Stimulated activated CD4-positive, alpha-beta T cell treated with anti-CD3 and anti-CD28 coated beads, TNF-alpha, amount 100 ng/mL, for 1 hour (primary cell): ENCODE measurements at places on chromosomes 6 and 20.

- DNase-seq, result no peak
Measured at GRCh38 chr6:113779656-113780055, 77.5 kb upstream of the MARCKS start.

DNA sequence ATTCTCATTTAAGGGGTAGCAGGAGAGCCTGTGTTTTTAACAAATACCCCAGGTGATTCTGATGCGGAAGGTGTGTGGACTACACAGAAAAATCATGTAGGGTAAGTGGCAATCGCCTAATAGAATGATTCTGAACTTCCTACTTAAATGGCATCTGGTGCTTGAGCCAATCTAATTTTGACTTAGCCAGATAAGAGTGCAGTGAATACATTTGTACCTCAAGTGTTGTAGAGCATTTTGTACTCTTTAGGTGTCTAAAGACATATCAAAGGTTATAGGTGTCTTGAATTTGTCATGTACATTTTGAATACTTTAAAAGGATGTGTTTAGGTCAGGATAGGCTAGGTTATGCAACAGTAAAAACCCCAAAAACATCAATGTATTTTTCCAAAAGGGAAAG, 10.0 kb upstream of the BTBD9 start:
- DNase-seq, result no peak

DNA sequence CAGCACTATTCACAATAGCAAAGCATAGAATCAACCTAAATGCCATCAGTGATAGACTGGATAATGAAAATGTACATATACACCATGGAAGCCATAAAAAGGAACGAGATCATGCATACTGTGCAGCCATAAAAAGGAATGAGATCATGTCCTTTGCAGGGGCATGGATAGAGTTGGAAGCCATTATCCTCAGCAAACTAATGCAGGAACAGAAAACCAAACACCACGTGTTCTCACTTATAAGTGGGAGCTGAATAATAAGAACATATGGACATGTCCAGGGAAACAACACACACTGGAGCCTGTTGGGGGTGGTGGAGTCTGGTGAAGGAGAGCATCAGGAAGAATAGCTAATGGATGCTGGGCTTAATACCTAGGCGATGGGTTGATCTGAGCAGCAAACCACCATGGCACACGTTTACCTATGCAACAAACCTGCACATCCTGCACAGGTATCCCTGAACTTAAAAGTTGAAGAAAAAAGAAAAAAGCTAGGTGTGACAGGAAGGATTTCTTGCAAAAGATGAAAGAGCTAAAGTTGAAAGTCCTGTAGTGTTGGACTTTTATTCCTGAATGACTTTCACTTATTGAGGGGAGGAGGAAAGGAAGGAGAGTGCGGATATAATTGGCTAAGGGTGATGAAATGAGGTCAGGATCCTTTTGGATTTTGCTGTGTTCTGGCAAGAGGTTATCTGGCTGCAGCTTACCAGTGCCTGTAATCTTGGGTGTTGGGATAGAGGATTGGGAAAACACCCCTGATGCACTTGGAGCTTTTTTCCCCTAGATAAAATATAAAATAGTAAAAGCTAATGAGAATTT, 8.5 kb downstream of the TRMT11 start:
- no peak for DNase-seq

GRCh38 chr6:7526755-7527154, 14.7 kb upstream of the DSP start:
- no peak for DNase-seq

- DNase-seq, result no peak
Measured at GRCh38 chr20:63496596-63497120, 2.2 kb downstream of the EEF1A2 start.

- no peak for DNase-seq
Measured at GRCh38 chr6:79042799-79043126, 35.3 kb downstream of the PHIP start.

GRCh38 chr6:164108092-164108491, 693.6 kb downstream of the QKI start:
- DNase-seq, result no peak

GRCh38 chr20:18639501-18639979, 51.7 kb downstream of the DTD1 start:
- DNase-seq, result no peak

DNA sequence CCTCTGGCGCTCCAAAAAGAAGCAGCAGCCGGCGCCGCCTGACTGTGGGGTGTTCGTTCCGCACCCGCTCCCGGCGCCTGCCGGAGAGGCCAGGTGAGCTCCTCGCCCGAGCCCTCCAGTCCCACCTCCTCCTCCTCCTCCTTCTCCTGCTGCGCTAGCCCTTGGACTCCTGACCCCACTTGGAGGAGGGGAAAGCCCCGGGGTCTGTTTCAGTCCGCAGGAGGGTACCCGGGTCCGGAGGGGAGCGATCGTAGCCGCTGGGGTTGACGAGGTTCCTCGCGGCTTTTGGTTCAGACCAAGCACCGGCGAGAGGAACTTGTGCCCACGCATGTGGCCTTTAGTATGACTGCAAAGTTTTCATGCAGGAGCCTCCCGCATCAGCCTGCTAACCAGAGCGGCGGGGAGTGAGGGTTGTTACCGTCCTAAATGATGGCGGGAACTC, 493 bp downstream of the CRYBG1 start:
- no peak for DNase-seq

DNA sequence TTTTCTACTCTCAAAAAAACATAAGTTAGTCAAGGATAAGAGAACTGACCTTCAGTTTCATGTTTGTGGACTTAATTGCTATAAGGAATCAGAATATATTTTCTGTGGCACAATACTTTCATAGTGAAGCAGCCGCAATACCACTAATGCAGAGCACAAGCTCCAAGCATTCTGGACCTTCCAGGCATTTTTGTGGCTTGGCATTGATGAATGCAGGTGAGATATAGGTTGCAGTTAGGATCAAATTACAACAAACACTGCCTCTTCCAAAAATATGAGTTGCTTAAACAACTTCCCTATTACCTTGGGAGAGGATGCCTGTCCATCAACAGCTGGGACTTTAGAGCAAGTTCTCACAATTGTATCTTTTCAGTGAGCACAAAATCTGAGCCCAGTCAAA, 162.8 kb upstream of the RSPO3 start:
- no peak for DNase-seq

GRCh38 chr6:105785066-105785811, 300.9 kb upstream of the PRDM1 start:
- no peak for DNase-seq

- no peak for DNase-seq
Measured at GRCh38 chr20:3483784-3484183, 13.0 kb downstream of the ATRN start.

DNA sequence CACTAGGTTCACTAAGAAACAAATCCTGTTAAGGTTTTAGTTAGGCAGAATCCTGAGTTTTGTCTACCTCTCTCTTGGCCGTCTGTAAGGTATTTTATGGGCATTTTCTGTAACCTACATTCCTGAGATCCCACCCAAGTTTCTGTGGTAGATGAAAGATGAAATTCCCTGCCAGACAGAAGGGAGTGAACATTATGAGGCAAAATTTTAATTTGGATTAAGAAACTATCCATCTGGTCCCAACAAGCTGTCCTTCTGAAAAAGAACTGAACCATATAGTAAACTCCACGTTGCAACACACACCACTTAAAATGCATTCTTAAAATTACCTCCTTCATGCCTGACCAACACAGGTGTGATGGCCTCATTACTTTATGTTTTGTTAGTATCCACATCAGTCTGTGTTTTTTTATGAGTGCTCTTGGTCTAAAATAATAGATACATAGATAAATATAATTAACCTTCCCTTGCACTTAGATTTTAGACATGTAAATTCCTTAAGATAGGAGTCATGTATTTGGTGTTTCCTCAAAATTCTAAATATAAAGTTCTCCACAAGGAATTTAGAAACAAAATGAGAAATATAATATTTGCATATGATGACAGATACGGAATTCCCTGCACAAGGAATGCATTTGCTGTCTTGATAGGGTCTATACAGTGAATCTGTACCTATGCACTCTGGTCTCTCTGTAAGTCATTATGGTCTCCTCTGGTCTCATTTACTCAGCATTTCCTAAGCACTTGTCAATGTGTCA, 86.5 kb downstream of the CHD6 start:
- DNase-seq, result no peak

DNA sequence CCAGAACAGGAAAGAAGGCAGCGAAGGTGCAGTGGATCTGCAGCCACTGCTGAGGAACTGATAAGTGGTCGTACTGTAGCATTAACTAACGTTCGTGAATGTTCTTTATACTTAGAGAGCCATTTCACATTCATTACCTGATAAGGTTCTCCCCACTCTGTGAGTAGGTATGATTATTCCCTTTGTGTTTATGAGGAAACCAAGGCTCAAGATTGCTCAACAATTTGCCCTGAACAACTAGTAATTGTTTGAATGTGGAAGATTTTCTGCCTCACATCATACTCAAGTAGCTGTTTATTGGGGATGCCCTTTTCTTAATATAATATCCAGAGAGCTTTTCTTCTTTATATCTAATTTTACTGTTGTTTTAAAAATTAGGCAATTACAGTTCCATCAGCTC, 24.9 kb upstream of the ELOVL5 start:
- no peak for DNase-seq

DNA sequence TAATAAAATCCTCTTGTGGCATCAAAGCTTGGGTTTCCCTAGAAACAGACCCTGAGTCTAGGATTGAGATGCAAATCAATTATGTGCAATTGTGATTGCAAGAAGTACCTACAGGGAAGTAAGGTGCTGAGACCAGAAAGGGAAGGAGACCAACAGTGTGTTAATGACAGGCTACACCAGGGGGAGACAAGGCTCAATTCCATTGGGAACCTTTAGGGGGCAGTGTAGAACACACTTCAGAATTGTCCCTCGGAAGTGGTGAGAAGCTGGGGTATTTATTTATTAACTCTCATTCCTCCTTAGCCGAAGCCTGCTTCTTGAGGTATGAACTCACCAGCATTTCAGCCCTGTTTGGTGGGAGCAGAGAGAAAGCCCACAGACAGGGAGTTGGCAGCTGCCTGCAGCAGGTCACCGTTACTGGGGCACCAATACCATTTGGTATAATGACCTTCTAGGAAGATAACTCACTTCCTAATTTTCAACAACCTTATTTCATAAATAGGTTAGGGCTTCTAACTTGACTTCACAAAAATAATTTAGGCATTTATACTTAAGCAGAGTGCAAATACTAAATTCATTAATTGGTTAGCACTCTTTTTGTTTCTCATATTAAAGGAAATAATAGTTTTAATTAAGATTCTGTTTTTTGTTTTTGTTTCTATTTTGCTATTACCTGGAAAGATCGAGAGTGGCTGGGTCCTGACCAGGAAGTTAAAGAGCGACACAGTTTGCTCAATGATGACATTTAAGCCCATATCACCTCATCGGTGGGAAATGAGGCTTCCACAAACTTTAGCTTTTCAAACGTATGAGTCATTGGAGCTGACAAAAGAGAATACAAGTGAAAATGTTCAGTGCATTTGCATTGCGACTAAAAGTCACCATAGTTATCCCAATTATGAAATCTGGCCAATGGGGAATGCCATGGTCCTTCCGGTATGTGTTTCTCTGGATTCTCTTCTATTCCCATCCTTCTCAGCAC, 94.8 kb downstream of the BTBD3 start:
- DNase-seq, result no peak

DNA sequence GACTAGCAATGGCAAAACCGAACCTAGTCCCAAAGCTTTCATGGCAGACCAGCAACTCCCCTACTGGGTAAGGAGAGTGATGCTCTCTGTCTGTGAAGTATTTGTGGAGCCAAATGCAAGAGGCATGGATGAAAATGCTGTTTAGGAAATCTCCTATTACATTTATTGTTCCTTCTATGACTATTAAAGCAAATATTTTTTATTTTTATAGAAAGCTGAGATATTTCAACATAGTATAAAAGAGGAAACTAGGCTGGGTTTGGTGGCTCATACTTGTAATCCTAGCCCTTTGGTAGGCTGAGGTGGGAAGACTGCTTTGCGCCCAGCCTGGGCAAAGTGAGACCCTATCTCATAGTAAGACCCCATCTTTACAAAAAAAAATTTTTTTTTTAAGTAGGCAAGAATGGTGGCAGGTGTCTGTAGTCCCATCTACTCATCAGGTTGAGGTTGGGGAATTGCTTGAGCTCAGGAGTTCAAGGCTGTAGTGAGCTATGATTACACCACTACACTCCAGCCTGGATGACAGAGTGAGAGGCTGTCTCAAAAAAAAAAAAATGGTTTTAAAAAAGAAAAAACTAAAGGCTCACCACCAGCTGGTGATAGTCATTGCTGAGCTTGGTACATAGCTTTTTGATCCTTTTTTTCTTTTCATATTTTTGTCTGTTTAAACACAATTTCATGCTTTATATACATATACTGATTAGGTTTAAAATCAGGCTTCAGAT, 11.3 kb downstream of the KDM1B start:
- no peak for DNase-seq

DNA sequence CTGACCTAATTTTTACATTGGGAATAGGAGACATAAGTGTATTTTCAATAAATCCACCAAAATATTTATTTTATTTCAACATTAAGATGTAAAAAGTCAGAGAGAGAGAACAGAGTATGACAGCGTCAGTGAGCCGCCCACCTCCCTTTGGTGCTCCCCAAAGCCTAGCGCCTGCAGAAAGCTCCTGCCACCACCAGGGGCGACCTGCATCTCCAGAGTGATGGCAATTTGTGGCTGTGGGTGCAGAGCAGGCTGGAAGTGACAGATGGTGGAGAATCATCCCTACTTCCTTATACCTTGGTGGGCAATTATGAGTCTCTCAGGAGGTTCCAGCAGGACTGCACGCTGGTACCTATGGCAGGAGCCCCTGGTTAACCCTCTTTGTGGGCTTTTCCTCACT, 87.3 kb downstream of the PTPRT start:
- DNase-seq, result no peak

GRCh38 chr6:16721977-16722376, 39.3 kb downstream of the ATXN1 start:
- DNase-seq, result no peak

DNA sequence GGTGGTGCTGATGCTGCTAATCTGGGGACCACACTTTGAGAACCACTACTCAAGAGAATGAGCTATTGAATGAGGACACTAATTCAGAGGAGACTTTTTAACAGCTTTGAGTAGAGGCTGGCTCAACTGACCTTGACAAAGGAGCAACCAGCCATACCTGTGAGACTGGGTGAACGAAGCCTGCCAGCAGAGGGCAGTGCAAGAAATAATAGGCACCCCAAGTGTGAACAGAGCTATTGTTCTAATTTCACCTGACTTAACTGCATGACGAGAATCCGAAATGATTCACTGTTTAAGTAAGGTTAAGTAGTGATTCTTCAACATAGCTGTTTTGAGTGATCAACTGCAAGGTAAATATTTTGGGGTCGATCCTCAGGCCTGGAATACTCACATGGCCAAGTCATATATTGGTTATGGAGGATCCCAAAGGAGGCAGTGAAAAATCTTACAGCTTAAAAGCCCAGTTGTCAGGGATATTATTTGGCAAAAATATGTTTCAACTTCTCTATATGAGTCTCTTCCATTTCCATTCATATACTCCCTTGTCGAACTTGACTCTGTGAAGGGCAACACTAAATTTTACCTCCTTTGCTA, 550.5 kb upstream of the MARCKS start:
- DNase-seq, result no peak

GRCh38 chr6:63352069-63352543, 32.3 kb upstream of the LGSN start:
- DNase-seq, result no peak

- DNase-seq, result no peak
Measured at GRCh38 chr6:134359302-134359701, 41.4 kb upstream of the SGK1 start.

- DNase-seq, result no peak
Measured at GRCh38 chr20:58959652-58960051, 21.4 kb upstream of the NELFCD start.

GRCh38 chr6:166484863-166485262, 101.6 kb downstream of the RAMACL start:
- DNase-seq, result no peak
